ENCODE measurements at places on chromosomes 11 and 22.

- no peak for DNase-seq
Observed at GRCh38 chr11:85718991-85719807, 33.2 kb upstream of the CCDC89 start.

- DNase-seq: no peak
Observed at GRCh38 chr22:20464912-20465758, 27.5 kb upstream of the SCARF2 start.

DNA sequence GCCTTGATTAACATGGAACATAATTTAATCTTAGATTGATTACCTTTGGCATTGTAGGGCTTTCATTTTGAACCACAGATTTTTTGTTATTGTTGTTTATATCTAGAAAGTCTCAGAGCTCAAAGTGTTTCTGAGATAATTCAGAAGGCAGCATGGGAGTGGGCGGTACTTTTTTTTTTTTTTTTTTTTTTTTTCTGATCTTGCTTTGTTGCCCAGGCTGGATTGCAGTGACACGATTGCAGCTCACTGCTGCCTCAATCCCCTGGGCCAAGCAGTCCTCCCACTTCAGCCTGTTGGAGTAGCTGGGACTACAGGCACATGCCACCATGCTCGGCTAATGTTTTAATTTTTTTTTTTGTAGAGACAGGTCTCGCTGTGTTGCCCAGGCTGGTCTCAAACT, 21.5 kb downstream of the CAT start:
- DNase-seq: no peak

DNA sequence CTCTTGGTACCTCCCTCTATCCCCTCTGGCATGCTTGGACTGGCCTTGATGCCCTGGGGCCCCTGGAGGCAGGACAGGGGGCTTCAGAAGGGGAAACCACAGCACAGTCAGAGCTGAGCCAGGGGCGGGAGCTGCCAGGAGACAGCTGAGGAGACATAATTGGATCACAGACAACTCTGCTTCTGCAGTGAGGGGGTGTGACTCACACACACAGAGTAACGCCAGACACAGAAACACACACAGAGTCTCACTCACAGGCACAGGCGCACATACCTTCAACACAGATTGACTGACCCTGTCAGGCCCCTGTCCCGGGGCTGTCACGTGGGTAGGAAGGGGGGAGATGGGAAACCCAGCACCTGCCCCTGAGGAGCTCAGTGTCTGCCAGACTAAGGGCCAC, 20.6 kb downstream of the STARD10 start:
- DNase-seq: no peak

DNA sequence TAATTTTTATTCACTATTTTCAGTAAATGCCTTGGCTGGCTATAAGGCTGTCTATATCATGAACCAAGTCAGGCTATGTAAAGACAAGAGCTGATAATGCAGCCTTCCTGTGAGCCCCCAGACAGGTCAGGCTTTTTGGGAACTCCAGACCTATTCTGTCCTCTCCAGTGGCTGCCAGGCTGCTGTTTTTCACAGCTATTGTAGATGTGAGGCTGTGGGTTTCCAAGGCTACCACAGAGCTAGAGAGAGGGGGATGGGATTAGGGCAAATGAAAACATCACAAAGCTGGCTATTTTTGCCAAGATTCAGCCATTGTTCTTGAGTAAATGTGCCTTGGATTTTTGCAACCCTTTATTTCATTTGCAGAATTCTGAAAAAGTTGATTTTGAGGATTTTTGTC, 55.7 kb upstream of the SORL1-AS1 start:
- no peak for DNase-seq

DNA sequence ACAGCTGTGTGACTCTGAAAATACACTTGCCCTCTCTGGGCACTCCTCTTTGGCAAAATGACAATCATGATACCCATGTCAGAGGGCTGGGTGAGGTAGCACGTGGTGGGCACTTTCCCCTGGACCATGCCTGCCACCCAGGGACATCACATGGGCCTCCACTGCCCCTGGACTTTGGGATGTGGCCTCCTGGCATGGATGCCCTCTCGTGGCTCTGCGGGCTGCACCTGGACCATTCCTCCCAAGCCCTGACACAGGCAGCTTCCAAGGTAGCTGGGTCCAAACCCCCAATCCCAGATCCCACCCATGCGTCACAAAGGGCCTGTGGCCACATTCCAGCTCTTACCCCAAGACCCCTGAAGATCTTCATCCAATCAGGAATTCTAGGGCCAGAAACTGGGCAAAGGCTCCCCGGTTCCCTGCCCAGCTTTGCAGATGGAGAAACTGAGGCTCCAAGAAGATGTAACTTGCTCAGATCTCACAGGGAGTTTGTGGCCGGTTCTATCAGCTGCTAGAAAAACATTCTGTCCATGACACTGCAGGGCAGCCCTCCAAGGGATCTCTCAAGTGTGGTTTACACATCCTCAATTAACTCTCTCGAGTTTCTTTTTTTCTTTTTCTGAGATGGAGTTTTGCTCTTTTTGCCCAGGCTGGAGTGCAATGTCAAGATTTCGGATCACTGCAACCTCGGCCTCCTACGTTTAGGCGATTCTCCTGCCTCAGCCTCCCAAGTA, 35.4 kb upstream of the CYB5R3 start:
- no peak for DNase-seq

DNA sequence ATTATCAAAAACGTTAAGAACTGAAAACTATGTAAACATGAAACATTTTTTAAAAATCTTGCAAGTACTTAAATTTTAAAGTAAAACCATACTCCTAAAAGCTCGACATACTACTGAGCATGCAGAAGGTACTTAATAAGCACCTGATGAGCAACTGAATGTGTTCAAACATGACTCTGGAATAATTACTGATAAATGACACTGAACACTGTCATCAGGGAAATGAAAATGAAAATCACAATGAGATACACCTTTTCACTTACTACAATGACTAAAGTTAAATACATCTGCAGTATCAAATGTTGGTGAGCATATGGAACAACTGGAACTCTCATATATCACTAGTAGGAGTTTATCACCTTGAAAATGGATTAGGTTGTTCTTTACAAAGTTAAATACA, 65.2 kb downstream of the PICALM start:
- DNase-seq: no peak

DNA sequence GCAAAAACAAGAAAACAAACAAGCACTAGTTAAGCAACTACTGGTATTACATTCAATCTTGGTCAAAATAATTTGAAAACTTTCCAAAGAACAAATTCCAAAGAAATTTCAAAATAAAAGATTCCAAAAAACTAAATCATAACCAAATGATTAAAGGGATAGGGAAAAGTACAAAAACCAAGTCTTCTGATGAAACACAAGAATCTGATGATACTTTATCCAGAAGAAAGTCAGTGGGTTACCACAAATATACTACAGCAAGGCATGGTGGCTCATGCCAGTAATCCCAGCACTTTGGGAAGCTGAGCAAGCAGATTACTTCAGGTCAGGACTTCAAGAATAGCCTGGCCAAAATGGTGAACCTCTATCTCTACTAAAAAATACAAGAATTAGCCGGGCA, 59.1 kb downstream of the NUP98 start:
- no peak for DNase-seq

DNA sequence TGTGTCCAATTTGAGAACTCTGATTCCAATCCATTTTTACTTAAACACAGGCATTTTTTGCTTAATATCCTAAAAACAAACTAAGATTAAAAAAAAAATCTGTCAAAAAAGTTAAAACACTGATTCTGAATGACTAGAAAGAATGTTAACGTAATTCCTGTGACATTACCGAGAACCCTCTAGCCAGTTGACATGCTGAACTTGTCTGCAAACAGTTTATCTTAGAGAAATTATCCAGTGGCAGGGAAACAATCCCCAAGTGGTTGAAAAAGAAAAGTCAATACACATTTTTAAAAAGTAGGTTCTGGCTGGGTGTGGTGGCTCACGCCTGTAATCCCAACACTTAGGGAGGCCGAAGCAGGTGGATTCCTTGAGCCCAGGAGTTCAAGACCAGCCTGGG, 11.6 kb downstream of the KMT5B start:
- DNase-seq: no peak

DNA sequence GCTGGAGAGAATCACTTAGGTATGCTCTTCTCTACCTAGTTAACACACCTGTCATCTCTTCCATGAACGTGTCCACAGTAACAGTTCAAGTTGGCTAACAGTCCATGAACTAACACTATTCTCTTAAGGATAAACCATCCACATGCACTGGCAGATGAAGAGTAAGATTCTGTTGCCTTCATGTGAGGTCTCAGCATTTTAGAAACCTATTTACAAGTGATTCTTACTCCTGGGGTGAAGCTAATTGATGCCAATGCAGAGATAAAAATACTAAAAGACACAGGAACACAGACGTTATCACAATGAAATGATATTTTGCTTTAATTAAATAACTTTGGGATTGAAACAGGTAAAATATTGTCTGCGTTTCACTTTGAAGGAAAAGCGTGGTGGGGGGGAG, 1.3 kb downstream of the LRRC4C start:
- no peak for DNase-seq

DNA sequence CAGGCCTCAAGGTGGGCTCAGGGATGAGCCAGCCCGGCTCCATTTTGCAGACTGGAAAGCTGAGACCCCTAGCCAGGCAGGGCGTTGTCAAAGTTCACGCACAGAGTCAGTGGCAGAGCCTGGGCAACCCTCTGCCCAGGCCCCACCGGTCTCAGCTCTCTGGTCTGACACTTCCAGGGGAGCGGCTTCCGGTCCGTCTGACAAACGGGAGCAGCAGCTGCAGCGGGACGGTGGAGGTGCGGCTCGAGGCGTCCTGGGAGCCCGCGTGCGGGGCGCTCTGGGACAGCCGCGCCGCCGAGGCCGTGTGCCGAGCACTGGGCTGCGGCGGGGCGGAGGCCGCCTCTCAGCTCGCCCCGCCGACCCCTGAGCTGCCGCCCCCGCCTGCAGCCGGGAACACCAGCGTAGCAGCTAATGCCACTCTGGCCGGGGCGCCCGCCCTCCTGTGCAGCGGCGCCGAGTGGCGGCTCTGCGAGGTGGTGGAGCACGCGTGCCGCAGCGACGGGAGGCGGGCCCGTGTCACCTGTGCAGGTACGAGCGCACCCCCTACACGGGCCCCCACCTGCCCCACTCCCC, 36.0 kb downstream of the CD6 start:
- peak; percentile 47 for DNase-seq

- DNase-seq: no peak
Observed at GRCh38 chr11:14029440-14029839, 66.9 kb downstream of the SPON1 start.

Data from B cell (primary cell).